NCI-H446 (cell line): ENCODE measurements at places on chromosomes 11 and 22.

DNA sequence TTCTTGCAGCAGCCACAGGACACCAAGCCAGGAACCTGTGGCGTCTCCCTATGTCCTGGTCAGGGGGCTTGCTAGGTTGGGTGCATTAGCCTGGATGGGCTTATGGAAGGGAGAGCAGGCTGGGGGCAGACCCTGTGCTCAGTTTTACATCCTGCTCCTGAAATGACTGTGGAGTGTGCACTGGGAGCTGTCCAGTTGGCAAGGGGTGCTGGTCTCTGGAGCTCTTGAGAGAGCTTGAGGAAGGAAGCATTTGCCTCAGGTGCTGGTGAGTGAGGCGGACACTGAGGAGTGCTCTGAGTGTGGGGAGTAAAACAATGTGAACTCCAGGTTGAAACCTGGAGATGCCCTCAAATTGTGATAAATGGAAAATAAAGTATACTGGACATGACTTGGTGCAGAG lies 3.4 kb downstream of the SCGB1D4 start:
- DNase-seq = no peak

DNA sequence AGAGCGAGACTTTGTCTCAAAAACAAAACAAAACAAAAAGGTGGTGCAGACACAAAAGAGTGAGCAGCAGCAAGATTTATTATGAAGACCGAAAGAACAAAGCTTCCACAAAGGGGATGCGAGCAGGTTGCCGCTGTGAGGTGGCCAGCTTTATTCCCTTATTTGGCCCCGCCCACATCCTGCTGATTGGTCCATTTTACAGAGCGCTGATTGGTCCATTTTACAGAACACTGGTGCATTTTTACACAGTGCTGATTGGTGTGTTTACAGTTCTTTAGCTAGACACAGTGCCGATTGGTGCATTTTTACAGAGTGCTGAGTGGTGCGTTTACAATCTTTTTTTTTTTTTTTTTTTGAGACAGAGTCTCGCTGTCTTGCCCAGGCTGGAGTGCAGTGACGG lies 77.4 kb downstream of the CECR2 start:
- no peak for DNase-seq

DNA sequence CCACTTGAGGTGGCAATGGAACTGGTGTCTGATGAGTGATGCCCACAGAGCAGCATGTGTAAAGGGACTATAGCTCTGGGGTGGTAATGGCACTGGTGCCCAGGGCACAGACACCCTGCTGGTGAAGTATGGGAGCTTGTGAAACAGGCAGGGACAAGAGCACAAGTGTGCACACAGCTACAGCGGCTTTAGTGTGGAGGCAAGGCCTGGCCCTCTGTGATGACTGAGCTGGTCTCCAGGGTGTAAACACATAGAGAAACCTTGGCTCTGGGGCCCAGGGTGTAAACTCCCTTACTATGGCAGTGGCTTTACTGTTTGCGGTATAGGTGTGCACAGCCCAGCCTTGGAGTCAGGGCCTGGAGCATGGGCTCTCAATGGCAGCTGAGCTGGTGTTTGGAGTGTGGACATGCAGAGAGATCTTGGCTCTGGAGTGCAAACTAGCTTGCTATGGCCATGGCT lies 46.3 kb downstream of the BIRC2 start:
- DNase-seq = no peak

- no peak for DNase-seq
Observed at GRCh38 chr11:12741671-12742216, 67.5 kb downstream of the TEAD1 start.

DNA sequence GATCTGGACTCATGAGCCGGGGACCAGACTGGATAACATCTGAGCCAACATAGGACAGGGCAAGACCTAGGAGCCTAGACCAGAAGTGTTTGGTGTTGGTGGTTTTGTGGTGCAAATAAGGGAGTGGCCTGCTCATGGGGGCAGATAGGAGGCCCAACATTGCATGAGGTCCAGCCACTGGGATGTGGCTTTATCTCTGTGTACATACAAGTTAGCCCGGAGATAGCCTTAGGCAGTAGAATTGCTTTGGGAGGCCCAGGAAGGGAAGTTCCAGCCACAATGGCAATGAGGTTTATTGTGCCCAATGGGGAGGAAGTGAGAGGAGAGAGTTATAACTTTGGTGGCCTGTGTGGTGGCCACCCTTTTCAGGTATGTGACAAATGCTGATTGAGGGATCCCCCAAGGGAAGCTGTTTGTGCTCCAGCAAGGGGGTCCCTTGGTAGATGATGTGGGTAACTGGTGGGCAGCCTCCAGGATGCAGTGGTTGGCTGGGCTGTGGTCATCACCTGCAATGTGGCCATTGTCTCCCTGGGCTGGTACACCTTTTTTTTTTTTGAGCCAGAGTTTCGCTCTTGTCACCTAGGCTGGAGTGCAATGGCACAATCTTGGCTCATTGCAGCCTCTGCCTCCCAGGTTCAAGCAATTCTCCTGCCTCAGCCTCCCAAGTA lies 6.4 kb downstream of the LMO2 start:
- no peak for DNase-seq

- no peak for DNase-seq
Observed at GRCh38 chr11:73299751-73300150, 8.3 kb upstream of the ARHGEF17 start.

GRCh38 chr22:17104336-17104935 lies 16.7 kb downstream of the TMEM121B start:
- no peak for DNase-seq

DNA sequence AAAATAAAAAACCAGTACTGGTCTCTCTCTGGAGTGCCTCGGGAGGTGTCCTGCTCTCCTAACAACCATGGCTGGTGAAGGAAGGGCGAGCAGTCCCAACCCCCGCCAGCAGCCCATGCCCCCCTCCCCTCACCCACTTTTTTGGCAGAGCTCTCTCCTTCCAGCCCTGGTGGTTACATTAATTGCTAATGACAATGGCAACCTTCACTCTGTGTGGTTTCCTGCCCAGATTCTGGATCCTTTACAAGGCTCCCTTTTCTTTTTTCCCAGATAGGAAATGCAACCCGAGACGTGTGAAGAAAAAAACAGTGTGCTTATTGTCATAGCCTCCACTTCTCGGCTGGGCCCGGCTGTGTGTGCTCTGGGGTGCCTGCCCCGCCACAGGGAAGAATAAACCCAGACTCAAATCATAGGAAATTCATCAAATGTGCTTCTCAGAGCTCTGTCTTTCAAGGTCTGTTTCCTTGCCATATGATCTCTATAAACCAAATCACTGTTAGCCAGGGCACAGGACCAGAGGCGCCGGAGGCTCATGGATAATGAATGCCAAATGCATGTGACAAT lies 513.0 kb downstream of the SOX6 start:
- DNase-seq = peak; percentile 65
